ENCODE measurements at places on chromosomes 3 and 15.

- DNase-seq: no peak
Measured at GRCh38 chr3:156150434-156151066, 30.2 kb downstream of the KCNAB1 start.

- DNase-seq: no peak
Measured at GRCh38 chr15:41951571-41951970, 20.8 kb downstream of the EHD4 start.

DNA sequence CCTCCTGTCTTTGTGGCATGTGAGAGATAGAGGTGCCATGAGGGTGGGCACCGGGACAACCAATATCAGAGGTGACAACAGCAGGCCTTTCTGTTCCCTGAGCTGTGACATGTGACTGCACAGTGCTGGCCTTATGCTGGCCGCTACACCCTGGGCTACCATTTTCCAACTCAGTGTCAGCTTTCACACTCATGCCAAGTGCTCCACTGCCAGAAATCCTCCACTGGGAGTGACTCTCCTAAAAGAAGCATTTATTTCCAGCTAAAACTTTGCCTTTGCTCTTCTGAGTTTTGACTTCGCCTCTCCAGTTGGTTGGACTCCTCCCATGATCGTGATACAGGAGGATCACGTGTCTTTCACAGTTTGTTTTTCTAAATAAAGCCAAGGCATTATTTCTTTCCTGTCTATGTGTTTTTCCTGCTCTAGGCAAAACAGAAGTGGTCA is 31.4 kb downstream of the CA12 start:
- no peak for DNase-seq

DNA sequence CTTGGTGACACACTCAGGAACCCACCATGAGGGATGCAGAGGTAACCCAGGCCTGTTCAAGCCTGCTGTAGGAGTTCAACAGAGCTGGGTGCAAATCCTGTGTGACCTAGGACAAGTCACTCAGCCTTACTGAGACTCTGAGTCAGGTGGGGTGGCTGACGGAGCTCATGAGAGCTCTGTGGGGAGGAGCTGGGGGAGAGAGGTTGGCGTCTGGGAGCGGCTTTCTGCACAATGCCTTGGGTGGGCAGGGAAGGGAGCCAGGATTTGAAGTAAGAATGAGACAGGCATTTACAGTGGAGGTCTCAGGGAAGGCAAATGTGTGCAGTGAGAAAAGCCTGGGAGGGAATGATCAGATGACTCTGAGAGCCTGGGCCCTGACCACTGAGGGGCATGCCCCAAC is 18.3 kb downstream of the C3orf18 start:
- no peak for DNase-seq

DNA sequence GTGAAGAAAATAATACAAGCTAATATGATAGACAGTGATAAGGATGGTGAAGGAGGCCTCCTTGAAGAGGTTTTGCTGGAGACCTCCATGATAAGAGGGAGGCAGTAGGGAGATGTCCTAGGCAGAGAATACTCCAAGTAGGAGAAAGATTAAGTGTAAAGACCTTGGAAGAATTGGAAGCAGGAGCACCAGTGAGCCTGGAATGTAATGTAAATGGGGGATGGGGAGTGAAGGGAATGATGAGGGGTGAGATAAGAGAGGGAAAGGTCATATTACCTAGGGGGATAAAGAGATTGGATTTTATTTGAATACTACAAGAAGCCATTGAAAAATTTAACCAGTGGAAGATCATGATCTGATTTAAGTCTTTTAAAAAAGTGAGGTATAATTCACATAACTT is 41.7 kb upstream of the ARL14 start:
- DNase-seq: no peak

- no peak for DNase-seq
Measured at GRCh38 chr3:155024006-155024638, 56.0 kb upstream of the MME start.

DNA sequence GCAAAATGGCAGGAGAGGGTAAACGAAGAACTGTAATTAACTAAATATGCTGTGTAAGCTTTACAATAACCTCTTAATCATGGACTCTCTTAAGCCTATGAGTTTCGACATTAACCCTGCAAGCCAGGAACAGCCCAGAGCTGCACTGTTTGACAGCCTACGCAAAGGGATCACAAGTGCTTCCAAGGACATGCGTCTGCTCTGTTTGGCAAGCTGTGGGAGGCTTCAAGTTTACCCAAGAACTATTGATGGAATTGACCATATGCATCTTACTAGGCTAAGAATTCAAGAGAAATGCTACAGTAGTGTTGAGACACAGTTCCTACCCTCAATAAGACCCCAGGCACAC is 66.0 kb downstream of the PDZRN3 start:
- DNase-seq: no peak

DNA sequence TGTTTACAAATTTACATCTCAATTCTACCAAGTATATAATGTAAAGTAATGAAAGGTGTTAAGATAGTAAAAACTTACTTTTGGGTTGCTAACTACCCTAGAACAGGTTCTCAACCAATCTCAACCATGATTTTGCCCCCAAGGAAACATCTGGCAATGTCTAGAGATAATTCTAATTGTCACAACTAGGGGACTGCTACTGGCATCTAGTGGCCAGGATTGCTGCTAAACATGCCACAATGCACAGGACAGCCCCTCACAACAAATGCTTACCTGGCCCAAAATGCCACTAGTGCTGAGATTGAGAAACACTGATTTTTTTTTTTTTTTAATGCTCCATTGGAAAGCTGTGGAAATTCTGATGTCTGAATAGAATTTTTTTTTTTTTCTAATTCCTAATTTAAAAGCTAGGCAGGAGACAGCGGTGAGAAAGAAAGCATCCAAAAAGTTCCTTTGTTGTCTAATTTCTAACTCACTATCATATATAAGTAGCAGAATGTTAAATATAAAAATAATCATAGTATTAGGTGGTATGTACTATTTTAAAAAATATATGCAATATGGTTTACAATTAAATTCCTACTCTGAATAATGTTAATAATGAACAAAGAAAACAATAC is 81.5 kb downstream of the TJP1 start:
- DNase-seq: no peak

DNA sequence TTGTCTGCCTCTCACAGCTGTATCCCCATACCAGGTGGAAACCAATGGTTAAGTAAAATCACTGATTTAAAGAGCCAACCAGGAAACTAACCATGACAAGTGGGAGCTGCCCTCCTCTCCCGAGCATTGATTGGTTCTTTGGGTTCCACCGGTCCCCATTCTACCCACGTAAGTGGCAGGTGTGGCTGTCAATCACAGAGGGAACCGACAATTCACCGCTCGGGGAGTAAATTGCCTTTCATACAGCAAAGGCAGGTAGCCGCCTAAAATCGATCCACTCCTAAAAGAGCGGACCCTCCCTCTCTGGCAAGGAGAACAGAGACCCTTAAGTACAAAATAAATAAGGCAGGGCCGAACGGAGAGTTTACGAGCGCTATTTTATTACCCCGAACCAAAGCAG is 1.2 kb downstream of the ERC2 start:
- DNase-seq: no peak

GRCh38 chr3:190941694-190942260 is 79.3 kb upstream of the GMNC start:
- DNase-seq: no peak

DNA sequence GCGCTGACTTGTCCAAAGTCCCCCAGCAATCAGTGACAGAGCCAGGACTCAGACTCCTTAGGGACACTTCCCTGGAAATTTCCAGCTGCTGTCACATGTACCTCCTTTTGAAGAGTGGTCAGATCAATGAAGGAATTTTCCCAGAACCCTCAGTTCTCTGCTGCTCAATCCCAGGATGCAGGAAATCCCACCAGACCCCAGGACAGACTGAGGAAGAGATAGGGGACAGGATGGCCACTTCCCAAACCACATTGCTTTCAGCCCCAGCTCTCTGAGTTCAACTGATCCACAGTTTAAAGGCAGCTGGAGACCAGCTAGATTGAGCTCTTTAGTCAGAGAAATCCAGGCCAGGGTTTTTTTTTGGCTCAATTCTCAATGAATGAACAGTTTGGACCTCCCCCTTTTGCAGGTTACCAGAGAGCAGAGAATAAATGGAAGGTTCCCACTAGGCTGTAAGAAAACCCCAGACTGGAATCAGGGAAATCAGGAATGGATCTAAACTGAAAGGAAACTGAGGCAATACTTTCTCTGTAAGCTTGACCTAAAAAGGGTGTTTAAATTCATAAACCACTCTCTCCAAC is 1.5 kb downstream of the CYP1A1 start:
- DNase-seq: no peak

- no peak for DNase-seq
Measured at GRCh38 chr3:194339356-194339755, 11.8 kb downstream of the CPN2 start.

DNA sequence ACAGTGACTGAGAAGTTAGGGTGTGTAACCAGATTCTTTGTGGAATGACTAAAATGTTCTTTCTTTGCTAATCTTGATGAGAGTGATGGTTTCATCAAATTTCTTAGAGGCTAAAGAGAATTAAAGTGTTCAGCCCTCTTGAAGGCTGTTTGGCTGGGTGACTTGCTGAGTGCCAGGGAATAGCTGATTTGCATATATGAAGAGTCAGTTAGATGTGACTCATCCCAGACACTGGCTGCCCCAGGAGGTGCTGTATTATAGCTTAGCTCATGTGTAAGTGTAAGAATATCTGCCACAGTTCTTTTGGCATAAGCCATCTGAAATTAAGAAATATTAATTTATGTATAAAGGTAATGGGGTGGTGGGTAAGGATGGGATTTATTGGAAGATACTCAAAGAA is 535.1 kb downstream of the NLGN1 start:
- no peak for DNase-seq

GRCh38 chr3:138186803-138187295 is 252 bp upstream of the ARMC8 start:
- DNase-seq: peak; percentile 71

GRCh38 chr3:196660381-196661166 is 21.1 kb downstream of the NRROS start:
- no peak for DNase-seq

- DNase-seq: no peak
Measured at GRCh38 chr3:115040673-115041286, 106.3 kb downstream of the ZBTB20 start.

- no peak for DNase-seq
Measured at GRCh38 chr15:69478259-69478781, 25.7 kb downstream of the RPLP1 start.

- DNase-seq: no peak
Measured at GRCh38 chr3:128294999-128295468, 141.8 kb downstream of the EEFSEC start.

- DNase-seq: no peak
Measured at GRCh38 chr15:67116742-67117141, 51.3 kb downstream of the SMAD3 start.

- DNase-seq: no peak
Measured at GRCh38 chr3:155196131-155197021, 97.1 kb downstream of the STRIT1 start.

- no peak for DNase-seq
Measured at GRCh38 chr3:27452368-27453090, 31.7 kb downstream of the SLC4A7 start.

DNA sequence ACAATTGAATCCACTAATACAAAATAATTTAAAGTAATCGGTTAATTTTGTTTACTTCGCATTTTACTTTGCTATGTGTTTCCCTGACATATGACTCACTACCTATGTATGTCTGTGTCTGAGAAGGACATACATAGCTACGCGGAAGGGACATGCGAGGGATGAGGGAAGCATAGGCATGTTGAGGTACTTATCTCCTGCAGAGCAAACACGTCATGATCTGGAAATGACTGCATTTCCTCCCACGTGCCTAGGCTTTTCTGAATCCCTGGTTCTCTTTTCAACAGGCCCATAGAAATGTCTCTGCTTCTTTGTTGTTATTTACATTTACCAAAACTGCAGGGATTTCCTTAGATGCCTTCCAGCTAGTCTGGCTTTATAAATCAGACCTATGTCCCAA is 27.5 kb downstream of the ALCAM start:
- no peak for DNase-seq

DNA sequence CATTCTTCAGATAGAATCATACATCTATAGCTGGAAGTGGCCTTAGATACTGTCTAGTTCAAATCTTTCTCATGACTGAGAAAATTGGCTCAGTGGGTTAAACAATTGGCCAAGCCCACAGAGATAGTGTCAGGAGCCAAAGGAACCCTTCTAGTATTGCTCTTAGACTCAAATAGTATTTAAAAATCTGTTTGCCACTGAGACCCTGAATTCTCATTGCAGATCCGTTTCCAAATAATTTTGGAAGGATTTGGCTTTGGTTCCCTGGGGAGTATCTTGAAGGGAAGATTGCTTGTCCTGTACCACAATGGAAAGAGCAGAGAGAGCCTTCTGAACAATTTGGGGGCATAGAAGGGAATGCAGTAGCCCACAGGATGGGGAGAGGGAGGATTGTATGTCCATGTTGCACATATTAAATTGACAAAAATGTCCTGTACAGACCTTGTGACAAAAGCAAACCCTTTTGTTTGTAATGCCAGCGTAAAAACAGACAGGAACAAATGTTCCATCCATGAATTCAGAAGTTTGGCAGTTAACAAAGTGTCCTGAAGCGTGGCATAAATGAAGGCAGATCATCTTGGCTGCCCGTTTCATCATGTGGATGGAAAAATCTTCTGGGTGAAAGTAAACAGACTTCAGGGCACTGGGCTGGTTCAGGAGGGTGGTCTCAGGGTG is 156.4 kb upstream of the RASGRP1 start:
- no peak for DNase-seq

GRCh38 chr3:58532794-58533220 is 4.2 kb downstream of the ACOX2 start:
- DNase-seq: peak; percentile 61

DNA sequence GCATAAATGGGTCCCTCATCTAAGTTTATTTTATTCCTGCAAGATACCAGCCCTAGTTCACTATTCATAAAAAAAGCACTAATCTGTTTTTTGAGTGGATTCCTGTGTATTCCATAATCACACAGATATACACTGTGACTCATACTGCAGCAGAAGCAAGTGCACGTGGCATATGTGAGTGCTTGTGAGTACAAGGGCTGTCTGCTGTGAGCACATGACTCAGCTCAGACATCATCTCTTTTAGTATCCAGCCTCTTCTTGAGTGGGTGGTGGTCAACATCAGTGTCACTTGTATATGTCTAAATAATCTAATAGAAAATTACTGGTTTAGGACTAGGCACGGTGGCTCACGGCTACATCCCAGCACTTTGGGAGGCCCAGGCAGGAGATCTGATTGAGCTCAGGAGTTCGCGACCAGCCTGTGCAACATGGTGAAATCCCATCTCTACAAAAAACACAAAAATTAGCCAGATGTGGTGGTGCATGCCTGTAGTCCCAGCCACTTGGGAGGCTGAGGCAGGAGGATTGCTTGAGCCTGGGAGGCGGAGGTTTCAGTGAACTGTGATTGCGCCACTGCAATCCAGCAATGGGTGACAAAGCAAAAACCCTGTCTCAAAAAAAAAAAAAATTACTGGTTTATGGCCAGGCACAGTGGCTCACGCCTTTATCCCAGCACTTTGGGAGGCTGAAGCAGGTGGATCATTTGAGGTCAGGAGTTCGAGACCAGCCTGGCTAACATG is 49.8 kb downstream of the NIPA2 start:
- DNase-seq: no peak

DNA sequence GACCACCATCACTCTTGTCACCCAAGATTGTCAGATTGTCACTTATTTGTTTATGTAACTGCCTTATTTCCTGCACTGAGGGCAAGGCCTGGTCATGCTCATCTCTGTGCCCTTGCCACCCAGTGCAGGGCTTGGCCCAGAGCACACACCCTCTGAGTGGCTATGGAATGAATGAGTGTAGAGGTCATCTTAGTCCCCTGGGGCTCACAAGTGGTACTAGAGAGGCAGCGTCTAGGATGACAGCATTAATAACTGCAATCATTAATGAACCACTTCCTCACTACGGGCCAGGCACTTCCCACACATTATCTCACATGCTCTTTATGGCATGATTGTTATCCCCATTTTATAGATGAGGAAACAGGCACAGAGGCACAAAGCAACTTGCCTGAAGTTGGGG is 117.0 kb downstream of the SMAD6 start:
- DNase-seq: no peak
